ENCODE measurements at places on chromosomes 7 and 10.

DNA sequence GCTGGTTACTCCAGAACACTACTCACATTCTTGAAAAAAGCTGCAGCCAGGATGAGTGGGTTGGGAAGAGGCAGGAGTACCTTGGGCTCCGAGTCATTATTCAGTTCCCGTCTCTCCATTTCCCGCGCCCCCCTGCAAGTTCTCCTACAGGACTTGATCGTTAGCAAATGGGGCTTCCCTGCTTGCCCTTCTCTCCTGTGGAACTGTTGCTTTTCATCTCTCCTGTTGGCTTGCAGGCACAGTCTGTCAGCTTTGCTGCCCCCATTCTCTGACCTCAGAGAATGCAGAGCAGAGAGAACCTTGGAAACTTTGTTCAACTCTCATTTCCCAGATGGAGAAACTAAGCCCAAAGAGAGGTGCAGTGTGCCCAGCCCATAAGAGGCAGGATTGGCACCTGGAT is 35.6 kb upstream of the LRRC4 start:
- DNase-seq: no peak

DNA sequence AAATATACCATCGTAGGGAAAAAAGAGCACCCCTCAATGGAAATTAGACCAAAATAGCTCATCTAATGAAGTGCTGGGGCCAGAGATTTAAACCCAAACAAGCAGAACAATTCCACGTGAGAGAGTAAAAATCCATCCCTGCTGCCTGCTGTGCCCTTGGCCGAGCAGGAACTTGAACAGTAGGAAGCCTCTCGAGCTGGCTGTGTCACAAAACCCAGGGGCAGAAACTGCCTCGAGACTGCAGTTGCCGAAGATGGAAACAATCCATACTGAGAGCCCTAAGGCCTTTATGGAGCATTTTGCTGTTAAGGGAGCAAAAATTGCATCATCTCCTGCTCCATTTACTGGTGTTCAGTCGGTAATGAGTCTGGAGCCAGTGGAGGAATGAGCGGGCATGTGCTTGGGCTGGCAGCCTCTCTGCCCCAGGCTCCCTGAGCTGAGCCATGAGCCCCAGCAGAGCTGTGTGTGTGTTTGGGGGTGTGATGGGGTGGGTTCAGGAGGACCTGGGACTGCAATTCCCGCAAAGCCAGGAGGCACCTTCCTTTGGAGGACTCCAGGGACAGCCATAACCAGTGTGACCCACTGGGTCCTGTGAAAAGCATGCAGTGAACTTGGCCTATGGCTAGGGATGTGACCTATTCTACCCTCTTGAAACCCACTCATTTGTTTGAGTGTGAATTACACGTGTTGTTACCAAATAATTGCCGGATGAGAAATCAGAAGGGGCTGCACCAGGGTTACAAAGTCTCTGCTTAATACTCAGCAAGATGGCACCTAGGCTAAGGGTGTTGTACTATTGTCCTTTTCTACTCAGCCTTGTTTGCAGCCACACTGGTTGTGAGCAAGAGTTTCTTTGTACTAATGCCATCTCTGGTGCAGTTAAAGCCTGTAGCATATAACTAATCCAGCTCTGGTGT is 58.3 kb downstream of the CDHR3 start:
- no peak for DNase-seq

DNA sequence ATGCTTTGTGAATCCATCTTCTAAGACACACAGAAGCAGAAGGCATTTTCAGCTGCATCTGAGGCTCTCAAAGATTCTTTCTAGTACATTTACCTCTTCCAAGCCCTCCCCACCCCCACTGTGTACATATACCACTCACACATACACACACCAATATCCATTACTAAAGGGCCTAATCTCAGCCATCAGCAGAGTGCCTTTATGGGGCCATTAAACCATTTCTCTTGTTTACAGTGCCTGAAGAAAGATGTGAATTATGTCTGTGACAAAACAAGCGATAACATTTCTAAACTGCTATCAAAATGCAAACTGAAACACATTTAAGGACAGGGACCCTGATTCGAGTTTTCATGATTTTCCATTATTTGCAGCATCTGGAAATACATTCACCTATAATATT is 40.0 kb downstream of the ETV1 start:
- no peak for DNase-seq

- no peak for DNase-seq
These were observed 89.9 kb upstream of the PPP1R3A start for GRCh38 chr7:114008696-114009095.

- DNase-seq: no peak
These were observed 19.5 kb upstream of the GRIFIN start for GRCh38 chr7:2495418-2496299.

DNA sequence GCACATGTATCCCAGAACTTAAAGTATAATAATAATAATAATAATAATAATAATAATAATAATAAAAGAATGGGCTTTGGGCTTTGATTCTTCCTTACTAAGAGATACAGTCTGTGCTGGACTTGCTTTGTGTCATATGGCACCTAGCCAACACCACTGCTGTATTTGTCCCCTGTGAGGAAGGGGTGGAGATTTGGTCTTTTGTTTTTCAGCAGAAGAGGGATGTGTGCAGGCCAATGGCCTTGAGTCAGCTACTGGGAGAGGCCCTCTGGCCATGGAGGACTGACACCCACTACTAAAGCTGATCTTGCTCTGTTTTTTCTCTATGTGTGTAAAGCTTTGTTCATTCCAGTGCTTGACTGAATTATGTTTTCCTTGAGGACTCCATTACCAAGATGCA is 573.0 kb upstream of the PCDH15 start:
- no peak for DNase-seq

- no peak for DNase-seq
These were observed 126.8 kb downstream of the ADRA2A start for GRCh38 chr10:111203615-111204014.

GRCh38 chr10:81182296-81182695 is 644.6 kb downstream of the SH2D4B start:
- DNase-seq: no peak

GRCh38 chr10:32582946-32583345 is 137.0 kb downstream of the CCDC7 start:
- DNase-seq: no peak

GRCh38 chr7:114364151-114364550 is 50.5 kb upstream of the FOXP2 start:
- DNase-seq: no peak

DNA sequence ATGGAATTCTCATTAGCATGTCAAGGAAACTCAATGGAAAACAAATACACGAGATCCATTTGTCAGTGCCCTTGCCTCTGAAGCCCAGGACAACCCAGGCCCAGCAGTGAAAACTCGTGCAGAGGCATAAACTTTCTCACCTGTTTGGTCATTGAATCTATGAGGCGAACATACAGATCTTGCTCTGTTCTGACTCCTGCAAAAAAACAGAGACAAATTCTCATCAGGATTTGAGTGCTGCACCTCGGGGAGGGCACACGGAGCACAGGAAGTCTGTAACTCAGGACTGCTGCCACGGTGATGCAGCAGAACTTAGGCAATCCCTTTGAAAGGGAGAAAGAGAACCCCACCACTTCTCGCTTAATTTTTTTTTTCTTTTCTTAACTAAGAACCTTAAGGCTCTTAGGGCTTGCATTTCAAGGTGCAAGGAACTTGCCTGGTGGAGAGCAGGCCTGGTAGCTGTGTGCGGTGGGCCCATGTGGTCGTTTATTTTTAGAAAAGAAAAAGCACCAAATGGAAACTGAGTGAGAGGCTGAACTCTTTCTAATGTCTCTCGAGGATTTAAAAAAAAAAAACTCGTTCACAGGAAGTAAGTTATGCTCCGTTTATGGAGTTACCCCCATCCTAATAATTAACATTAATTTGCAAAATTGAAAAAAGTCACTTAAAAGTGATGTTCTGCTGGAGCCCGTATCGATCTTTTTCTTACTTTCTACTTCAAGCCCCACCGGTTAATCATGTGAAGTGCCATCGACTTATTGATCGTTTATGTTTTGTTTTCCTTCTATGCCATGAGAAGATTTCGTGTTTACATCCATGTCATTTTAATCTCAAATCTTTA is 1.8 kb downstream of the EBF3 start:
- no peak for DNase-seq

GRCh38 chr7:131002600-131002999 is 268.6 kb upstream of the KLF14 start:
- no peak for DNase-seq

GRCh38 chr10:5399332-5399731 is 5.3 kb downstream of the TUBAL3 start:
- DNase-seq: no peak

GRCh38 chr7:41809116-41809515 is 106.2 kb upstream of the INHBA start:
- no peak for DNase-seq

DNA sequence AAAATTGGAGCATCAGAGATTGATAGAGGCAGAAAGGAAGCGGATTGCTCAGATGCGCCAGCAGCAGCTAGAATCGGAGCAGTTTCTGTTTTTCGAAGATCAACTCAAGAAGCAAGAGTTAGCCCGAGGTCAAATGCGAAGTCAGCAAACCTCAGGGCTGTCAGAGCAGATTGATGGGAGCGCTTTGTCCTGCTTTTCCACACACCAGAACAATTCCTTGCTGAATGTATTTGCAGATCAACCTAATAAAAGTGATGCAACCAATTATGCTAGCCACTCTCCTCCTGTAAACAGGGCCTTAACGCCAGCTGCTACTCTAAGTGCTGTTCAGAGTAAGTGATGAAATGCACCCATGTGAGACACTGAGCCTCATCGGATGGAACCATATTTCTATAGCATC is 33.1 kb downstream of the STAMBPL1 start:
- no peak for DNase-seq

DNA sequence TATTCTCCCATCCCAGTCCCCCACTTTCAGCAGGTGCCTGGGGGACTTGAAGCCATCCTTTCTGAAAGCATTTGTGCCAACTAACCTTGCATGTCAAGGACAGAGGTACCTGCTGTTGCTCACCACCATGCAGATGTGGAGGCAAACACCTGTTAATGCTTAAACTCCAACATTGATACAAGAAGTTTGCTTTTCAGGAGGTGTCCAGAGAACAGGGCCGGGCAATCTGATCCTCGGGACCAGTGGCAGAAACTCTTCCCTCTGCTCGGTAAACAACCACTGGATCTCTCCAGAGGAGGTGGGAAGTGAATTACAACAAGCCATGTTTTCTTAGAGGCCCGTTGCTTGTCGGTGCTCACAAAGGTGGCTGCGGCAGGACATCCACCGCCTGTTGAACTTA is 54.7 kb downstream of the FGFR2 start:
- no peak for DNase-seq

GRCh38 chr10:25631471-25631870 is 302.6 kb upstream of the MYO3A start:
- no peak for DNase-seq

DNA sequence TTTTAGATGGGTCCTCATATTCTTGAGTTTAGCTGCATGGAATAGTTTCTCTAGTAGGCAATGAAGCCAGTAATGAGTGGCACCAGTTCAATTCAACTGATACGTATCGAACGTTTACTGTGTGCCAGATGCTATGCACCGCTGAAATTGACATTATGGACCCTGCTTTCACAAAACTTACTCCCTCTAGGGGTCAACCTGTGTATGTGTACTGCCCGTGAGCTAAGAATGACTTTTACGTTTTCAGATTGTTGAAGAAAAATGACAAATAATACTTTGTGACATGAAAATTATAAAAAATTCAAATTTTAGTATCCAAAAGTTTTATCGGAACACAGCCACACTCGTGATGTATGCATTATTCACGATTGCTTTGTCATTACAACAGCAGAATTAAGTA is 95.5 kb downstream of the ZMYND11 start:
- DNase-seq: no peak

GRCh38 chr10:26737730-26738129 is 40.2 kb downstream of the PDSS1 start:
- DNase-seq: no peak

- DNase-seq: peak; percentile 60
These were observed 109.2 kb downstream of the DPY19L1 start for GRCh38 chr7:34928052-34928451.

DNA sequence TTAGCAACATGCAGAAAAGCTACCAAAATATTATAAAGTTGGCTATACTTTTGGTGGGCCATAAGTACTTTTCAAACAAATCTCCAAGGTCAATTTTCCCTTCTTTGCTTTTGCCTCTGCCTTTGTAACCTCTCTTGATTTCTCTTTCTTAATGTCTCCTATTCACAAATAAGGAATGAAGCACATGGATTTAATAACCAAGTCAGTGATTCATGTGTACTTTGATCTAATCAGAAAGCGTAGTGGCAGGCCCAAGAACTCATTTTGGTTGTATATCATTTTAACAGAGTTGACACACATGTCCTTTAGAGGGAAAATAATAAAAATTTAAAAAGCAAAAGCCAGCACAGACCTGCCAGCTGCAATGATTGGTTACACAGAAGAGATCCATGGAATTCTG is 93.7 kb downstream of the FZD1 start:
- DNase-seq: no peak

DNA sequence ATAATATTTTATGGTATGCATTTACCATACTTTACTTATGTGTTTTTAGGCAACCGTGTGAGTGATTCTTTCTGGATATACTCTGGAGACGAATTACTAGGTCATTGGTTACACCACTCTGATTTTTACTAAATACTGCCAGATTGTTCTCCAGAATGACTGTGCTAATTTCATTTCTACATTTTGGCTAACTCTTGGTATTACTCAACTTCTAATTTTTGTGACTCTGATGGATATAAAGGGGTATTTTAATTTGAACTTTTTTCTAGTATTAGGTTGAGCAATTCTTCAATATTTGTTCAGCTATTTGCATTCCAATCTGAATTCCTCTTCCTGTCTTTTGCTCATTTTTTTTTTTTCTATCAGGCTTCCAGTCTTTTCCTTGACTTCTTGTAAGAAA is 223.6 kb downstream of the MDFIC start:
- no peak for DNase-seq

GRCh38 chr10:78685466-78686103 is 383.2 kb upstream of the ZMIZ1 start:
- no peak for DNase-seq

GRCh38 chr10:77383861-77384553 is 253.6 kb downstream of the KCNMA1 start:
- DNase-seq: no peak

DNA sequence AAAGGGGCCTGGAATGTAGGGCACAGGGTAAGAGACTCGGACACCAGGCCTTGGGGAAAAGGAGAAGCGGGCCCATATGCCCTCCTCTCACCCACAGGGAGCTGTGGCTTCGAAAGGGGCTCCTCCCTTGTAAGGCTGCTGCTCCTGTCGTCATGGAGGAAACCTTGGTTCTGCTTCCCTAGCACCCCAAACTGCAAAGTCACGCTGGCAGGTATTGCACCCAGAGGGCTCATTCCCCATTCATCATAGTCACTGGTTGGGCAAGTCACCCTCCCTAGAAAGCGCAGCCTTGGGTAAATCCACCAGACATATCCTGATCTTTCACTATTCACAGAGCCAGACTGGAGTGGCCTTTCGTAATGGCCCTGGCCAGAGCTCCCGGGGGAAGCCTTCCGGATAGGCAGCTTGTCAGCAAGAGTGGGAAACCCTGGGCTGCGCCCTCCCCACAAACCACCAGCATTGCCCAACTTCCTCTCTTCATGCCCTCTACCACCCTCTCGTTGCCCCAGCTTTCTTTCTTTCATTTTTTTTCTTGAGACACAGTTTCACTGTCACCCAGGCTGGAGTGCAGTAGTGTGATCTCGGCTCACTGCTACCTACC is 121.0 kb downstream of the HIP1 start:
- DNase-seq: peak; percentile 68
